OCI-LY7 (cell line): ENCODE measurements at places on chromosomes 2 and 18. TPM values are rescaled to one million over a fixed set of nuclear protein-coding genes. Genes with fewer than 3 reads are reported as not detected.

DNA sequence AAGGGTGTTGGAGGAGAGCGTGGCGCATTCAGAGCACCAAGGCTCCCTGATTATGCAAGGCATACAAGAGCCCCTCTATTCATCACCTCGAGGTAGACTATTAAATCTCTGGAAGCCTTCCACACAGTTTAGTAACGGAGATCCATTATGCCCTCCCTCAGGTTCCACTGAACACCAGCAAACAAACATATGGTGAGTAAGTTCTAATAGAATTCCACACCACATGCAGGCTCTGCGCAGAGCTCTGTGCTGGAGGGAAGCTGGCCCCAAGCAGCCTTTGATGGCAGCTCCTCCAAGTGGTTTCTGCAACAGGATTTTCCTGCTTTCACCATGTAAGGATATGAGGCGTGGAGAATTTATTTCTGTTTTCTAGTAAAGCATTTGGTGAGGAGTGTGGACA is 238.6 kb downstream of the C1D start:
- no peak for DNase-seq

DNA sequence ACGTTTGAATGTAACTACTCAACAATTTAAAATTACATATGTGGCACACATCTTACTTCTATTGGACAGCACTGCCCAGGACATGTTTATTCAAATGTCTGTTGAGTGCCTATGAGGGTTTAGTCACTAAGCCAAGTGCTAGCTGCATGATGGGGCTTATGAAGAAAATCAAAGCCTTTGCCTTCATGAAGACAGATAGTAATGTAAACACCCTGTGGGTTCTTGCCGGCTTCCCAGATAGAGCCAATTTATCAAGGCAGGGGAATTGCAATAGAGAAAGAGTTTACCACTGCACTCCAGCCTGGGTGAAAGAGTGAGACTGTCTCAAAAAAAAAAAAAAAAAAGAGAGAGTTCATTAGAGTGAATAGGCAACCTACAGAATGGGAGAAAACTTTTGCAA is 43.7 kb upstream of the NEB start:
- no peak for DNase-seq

- DNase-seq = peak; percentile 9
These were observed 166.4 kb downstream of the GALNT1 start for GRCh38 chr18:35747894-35748472.

DNA sequence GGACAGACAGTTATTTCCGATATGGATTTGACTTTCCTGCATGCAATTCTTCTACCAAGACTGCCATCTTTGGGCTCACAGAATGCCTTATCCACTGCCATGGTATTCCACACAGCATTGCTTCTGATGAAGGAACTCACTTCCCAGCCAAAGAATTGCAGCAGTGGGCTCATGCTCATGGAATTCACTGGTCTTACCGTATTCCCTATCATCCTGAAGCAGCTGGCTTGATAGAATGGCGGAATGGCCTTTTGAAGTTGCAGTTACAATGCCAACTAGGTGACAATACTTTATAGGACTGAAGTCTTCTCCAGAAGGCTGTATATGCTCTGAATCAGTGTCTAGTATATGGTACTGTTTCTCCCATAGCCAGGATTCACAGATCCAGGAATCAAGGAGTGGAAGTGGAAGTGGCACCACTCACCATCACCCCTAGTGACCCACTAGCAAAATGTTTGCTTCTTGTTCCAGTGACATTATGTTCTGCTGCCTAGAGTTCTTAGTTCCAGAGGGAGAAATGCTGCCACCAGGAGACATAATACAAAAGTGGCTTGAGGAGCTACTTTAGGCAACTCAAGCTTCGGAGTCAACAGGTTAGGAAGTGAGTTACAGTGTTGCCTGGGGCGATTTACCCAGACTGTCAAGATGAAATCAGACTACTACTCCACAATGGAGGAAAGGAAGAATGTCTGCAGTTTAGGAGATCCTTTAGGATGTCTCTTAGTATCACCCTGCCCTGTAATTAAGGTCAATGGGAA is 23.8 kb upstream of the SMAD4 start:
- DNase-seq = no peak

DNA sequence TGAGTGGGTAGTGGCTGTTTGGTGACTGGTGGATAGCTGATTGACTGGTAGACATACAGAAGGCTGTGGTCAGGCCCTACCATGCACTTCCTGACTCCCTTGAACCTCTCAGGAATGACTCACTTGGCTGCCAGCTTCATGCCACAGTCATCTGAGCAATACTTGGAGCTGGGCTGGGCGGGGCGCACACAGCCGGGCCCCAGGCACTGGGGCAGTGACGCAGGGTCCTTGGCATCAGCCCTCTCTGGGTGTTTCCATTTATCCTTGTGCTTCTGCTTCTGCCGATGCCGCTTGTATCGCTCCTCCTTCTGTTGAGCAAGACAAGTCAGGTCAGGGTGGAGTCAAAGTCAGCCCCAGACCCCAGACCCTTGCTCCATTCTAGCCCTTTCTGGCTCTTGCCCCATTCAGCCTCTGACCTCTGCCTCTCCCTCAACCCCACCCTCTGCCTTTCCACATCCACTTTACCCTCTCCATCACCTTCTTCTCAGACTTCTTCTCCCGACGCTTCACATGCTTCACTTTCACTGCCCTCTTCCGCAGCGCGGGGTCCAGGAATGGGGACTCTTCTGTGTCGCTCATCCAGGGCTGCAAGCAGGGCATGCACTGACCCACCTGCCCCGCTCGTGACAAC is 3.0 kb upstream of the MBD1 start:
- no peak for DNase-seq

ZNF2 gene
- total RNA-seq = 3.4 and 3.7 TPM in 2 replicates

CRYGD gene
- not detected in 2 replicates for total RNA-seq
